ENCODE measurements at places on chromosomes 12 and 14.

- DNase-seq, result no peak
Measured at GRCh38 chr14:67549734-67550133, 16.6 kb downstream of the PLEKHH1 start.

- no peak for DNase-seq
Measured at GRCh38 chr12:42987216-42987650, 397.7 kb upstream of the PRICKLE1 start.

GRCh38 chr14:102389246-102389645 lies 26.5 kb downstream of the TECPR2 start:
- DNase-seq, result no peak

DNA sequence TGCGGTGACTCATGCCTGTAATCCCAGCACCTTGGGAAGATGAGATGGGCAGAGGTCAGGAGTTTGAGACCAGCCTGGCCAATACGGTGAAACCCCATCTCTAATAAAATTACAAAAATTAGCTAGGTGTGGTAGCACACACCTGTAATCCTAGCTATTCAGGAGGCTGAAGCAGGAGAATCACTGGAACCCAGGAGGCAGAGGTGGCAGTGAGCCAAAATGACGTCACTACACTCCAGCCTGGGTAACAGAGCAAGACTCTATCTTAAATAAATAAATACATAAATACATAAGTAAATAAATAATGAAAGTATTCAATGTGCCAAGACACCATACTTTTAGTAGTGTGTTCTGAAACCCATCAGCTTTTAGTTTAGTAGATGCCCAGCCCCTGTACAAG lies 308.1 kb upstream of the FLRT2 start:
- no peak for DNase-seq

DNA sequence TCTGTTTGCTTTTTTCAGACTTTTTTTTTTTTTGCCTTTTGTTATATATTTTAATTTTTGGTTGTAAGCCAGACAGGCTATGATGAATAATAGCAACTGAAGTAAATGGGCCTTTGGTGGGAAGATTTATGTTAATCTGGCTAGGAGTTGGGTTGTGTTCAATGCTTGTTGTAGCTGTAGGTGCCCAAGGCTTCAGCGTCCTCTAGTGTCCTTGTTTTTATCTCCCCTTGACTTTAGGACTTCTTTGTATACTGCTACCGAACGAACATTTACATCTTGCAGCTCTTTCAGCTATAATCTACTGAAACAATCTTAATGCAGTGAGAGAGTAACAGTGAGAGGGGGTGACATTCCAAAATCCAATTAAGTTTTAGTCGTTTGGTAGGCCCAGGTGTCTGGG lies 848.4 kb upstream of the FBXO33 start:
- no peak for DNase-seq

DNA sequence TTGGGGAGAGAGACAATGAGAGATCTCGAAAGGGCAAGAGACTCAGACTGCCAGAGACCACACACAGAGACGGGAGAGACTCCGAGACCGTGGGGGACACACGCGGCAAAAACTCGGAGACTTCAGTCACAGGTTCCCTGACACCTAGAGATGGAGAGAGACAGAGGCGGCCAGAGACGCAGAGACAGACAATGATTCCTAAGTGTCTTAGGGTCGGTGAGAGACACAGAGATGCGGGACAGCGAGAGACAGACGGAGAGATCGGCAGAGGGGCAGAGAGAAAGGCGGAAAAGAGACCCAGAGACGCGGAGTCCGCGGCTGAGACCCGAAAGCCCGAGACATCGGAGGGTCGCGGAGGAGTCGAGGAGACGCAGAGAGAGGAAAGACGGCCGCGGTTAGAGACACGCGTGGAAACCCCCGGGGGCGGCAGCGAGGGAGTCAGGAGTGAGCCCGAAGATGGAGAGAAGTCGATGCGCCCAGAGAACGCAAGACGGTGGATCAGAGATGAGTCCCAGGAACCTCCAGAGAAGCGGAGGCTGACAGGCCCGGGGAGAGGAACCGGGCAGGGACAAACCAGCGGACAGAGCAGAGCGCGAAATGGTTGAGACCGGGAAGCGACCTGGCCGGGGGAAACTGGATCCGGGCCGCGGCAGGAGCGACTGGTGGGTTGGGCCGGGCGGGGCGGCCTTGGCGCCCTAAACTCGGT lies 7.8 kb downstream of the LHX5 start:
- DNase-seq, result no peak

DNA sequence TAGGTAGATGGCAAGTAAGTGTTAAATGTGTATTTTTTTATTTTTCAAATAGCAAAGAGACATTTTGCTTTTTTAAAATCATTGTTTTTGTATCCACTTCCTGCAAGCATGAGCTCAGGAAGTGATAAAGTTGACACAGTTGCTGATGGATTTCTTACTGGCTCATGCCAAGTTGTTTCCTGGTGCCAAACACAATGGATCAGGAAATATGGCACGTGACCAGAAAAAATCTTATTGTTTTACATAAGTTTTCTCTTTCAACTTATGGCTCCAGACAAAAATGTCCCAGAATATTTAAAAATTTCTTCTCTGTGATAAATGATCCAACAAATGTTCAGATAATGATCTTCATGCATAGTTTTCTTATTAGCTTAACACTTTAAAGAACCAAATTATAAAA lies 1279.1 kb upstream of the FLRT2 start:
- no peak for DNase-seq

Data from activated CD4-positive, alpha-beta T cell treated with anti-CD3 and anti-CD28 coated beads, Interleukin-2, amount 50 U/mL, for 4 hours (primary cell).